Activated T-cell treated with anti-CD3 and anti-CD28 coated beads, Interleukin-2, amount 50 U/mL, for 24 hours (primary cell): ENCODE measurements at places on chromosomes 7 and 10.
A peak's percentile ranks its signal among the peaks of the same experiment; 100 is the strongest.

- peak; percentile 48 for DNase-seq
Measured at GRCh38 chr10:58299580-58299979, 30.6 kb downstream of the CISD1 start.

GRCh38 chr7:37433166-37433565 lies 15.5 kb downstream of the ELMO1 start:
- DNase-seq: no peak

DNA sequence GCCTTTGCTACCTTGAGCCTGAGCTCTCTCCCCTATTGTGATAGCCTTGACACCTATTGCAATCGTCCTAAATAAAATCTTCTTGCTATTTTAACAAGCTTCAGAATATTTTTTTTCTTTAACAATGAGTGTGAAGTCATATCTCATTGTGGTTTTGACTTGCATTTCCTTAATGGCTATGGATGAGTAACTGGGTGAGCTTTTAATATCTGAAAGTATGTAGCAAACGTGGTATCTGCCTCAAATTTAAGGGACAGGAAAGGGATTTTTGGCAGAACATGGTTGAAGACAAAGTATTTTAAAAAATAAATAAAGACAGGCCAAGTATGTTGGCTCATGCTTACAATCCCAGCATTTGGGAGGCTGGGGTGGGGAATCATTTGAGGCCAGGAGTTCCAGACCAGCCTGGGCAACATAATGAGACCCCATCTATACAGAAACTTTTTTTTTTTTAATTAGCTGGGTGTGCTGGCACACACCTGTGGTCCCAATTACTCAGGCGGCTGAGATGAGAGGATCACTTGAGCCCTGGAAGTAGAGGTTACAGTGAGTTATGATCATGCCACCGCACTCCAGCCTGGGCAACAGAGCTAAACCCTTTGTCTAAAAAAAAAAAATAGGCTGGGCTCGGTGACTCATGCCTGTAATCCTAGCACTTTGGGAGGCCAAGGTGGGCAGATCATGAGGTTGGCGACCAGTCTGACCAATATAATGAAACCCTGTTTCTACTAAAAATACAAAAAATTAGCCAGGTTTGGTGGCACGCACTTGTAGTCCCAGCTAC lies 319.3 kb upstream of the NRP1 start:
- DNase-seq: no peak

DNA sequence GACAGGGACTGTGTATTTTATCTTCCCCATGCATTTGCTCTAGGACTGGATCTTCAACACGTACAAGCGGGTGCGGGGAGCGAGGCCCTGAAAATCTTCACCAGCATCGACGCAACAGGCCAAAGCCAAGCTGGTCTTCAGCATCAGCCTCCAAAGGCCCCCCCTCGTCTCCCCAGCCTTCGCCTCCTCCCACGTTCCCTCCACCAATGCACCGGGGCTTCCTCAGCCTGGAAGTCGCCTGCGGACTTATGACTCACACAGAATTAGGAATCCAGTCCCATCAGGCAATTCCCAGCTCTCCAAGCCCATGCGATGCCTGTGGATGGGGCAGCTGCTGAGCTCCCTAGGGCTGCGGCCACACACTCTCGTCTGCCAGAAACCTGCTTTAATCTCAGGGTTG lies 36.3 kb upstream of the RNF32 start:
- no peak for DNase-seq

- no peak for DNase-seq
Measured at GRCh38 chr10:71242622-71243009, 30.2 kb downstream of the UNC5B start.

DNA sequence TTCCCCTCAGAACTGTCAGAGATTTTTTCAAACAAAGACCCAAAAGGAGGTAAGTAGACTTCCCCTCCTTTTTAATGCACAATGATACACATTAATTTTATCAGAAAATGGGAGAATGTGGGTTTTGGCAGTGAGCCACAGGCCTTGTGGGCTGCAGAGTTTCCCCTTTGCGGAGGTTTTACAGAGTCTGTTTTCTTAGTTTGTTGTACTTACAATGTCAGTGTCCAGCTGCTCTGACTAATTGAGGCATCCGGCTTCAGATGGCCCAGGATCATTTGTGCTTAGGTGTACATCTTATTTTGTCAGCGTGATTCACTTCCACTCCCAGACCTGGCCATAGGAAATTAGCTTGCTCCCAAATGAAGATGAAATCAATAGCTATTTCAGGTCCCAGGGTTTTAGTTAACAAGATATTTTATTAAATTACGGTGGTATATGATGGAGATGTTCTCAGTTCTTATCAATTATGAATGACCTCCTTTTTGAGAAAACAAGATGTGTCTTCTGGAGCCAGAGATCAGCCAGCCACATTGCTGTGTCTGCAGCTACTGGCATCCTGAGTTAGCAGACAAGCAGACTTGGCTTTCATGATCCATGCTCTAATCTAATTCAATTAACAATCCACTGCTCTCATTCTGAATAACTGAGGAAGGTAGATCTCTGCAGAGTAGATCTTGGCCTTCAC lies 1086.6 kb upstream of the SORCS1 start:
- DNase-seq: no peak

- no peak for DNase-seq
Measured at GRCh38 chr10:992467-992866, 4.2 kb downstream of the GTPBP4 start.

DNA sequence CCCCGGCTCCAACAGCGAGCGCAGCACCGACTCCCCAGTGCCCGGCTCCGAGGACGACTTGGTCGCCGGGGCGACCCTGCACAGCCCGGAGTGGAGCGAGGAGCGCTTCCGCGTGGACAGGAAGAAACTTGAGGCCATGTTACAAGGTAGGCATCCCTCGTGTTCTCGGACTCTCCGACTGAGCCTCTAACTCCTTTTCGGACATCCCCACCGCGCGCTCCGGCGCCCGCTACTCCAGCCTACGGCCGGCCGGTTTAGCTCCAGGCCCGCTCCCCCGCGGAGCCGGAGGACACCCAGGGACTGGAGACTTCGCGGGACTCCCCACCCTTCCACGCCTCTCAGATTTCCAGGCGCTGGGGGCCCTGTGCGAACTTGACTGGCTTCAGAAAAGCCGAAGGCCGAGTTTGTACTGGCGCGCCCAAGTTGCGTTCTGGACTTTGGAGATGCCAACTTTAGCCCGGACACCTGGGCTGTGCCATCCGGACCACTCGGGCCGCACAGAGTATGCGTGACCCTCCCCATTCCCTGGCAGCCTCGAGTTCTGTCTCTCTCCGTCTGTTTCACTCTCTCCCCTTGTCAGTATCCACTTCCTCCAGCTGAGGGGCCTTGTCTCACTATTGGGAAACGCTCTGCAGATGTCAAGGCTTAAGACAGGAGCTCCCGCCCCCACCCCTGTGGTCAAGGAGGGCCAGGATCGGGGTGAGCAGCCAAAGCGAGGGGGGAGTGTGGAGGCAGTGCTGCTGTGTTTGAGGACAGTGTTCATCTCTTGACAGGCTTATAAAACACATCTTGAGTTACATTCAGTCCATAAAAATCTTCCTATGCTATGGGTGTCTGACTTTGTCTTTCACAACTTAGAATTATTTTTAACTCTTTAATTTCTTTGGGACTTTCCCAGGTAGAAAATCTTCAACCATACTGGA lies 777 bp downstream of the BICC1 start:
- DNase-seq: peak; percentile 34

GRCh38 chr10:10677479-10677878 lies 340.2 kb upstream of the CELF2 start:
- peak; percentile 39 for DNase-seq

DNA sequence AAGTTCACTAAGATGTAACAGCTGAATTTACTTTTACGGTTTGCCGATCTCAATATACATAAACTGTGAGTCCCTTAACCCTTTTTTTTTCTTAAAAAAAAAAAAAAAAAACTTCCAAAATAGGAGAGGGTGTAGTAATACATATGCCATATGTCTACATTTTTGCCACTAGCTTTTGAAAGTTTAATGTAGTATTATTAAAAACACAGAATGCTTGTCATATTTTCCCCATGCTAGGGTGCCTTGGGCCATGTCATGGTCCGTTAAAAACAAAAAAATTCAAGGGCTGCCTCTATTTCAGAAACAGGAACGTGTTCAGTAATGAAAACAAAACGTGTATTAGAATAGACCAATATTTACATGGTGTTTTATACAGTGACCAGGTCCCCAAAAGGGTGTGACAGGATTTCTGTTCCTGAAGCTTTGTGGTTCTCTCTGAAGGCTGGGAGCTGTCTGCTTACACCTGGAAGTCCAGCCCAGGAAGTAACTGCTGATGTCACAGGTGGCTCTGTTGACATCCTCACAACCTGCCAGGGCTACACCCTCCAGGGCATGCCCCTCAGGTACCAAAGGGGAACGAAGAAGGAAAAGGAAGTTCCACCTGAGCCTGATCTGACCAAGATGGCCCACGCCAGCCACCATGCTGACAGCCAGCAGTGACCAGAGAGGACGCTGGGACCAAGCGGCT lies 79.0 kb downstream of the COBL start:
- no peak for DNase-seq

GRCh38 chr7:1022801-1023465 lies 21.4 kb upstream of the GPR146 start:
- DNase-seq: no peak

- DNase-seq: no peak
Measured at GRCh38 chr7:41579961-41580935, 122.6 kb downstream of the INHBA start.

- no peak for DNase-seq
Measured at GRCh38 chr7:1721047-1721690, 51.1 kb downstream of the ELFN1 start.

DNA sequence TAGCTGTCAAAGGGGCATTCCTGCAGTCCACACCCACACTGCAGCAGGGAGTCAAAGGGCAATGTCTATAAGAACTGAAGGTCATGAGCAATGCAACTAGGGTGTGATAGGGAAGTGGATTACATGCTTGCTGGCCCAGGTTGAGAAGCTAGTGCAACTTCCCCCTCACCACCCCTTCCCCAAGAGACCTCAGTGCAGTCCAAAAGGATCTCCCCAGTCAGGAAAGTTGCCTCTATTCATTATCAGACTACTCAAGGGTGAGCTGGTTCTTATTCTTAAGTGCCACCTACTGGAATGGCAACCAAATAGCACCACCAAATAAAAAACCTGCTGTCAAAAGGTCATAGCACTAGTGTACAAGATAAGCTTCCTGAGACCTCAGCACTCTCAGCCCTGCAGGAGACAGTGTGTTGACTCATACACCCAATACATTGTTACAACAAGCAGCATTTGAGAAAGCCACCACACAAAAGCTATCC lies 28.2 kb downstream of the MTERF1 start:
- no peak for DNase-seq

- DNase-seq: no peak
Measured at GRCh38 chr10:86819567-86819966, 63.1 kb downstream of the BMPR1A start.

GRCh38 chr10:83301732-83302131 lies 837.6 kb upstream of the GHITM start:
- DNase-seq: no peak

DNA sequence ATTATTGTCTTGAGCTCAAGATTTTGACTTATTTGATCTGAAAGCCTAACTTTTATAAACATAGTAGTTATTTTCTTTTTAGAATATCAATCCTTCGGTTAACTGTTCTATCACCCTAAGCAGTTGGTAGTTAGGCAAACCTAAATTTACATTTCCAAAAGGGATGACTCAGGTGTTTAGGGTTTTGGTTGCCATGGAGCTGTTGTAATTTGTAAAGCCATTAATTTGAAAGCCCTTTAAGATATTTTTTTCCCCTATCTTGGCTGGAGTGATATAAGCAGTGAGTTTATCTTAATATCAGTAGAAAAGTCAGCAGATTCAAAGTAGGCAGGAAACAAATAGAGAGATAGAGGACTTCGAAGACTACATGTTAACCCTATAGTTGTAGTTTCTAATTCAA lies 1472.6 kb upstream of the CELF2 start:
- no peak for DNase-seq

DNA sequence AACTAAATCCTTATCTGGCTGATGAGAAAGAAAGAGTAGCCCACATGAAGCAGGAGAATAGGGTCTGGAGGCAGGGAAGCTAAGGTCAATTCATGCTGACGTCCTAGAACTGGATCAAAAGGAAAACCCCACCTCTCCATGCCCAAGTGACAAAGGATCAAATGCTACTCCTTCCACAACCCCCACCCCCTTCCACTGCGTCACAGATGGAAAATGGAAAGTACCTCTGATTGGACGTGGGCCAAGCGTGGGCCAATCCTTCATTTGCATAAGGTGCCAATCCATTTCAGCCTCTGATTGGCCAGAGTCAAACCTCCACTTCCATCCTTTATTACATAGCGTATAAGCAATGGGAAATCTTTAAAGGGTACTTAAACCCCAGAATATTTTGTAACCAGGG lies 431.3 kb upstream of the ETV1 start:
- DNase-seq: no peak

- no peak for DNase-seq
Measured at GRCh38 chr7:80309971-80310549, 175.4 kb downstream of the GNAI1 start.

DNA sequence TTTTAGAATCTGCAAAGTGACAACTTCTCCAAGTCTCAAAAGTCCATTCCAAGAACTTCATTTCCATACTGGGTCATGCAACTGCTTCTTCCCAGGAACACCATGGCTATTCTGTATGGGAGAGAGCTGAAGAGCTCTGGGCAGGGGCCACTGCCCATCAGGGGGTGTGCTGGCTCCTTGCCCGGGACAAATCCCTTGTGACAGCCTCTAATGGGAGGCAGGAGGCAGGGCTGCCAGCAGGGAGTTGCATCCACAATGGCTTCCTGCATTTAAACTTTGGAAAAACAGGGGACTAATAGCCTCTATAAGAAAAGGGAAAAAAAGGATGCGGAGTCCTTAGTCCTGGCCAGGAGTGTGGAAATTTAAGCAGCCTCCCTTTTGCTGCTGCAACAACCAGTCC lies 18.4 kb upstream of the FRMD4A start:
- no peak for DNase-seq

DNA sequence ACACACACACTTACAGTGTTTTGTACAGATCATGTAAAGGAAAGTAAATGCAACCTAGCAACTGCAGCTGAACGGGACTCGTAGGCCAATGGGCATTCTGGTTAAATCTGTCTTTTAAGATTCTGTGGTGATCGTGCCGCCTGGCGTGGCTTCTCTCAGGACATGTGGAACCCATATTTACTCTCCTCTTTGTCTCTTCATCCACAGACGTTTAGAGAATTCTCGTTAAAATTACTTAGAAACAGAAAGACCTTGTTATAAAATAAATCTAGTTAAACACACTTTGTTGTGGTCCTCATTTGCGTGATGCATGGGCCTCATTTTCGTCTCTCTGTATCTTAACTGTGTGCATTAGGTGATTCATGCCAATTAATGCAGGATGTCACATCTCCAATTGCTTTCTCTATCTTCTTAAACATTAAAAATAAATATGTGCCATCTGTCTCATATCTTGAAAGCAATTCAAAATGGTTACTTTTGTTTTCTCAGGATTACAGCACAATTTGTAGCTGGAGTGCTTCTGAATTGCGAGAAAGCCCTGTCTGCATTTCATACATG lies 11.5 kb downstream of the KLF6 start:
- no peak for DNase-seq

GRCh38 chr10:46285300-46285699 lies 1.5 kb upstream of the ANTXRL start:
- no peak for DNase-seq

GRCh38 chr7:145599376-145599775 lies 517.2 kb upstream of the CNTNAP2 start:
- DNase-seq: no peak
